ENCODE measurements at places on chromosomes 2 and 18.

DNA sequence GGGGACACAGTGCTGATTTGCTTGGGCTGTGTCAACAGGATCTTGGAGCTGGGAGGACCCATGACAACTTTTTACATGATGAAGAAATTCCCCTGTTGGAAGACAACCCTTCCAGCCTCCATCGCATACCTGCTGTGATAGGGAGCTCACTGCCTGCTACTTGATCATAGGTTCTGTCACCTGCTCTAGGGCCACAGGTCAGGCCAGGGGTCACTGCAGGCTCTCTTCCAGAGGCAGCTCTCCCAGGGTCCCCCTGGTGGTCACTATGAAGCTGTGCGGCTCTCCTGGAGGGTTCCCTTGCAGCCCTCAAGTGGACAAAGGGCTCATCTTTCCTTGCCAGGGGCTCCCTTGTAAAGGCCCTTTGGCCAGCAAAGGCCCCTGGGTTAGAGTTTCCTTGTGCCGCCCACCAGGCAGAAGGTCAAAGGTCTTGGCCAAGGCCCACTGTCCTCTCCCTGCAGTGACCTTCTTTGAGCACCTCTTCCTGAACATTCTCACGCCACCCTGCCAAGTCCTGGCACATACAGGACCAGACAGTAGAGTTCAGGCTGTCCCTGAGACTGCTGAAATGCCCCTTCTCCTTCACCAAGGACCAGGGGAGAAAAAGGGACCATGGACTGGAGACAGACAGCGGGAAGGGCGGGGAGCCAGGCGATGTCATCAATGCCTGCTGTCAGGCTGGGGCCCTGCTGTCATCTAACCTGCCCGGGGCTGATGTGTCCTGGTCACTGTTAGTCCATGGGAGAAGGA lies 345.1 kb downstream of the DYSF start:
- H3K36me3 ChIP-seq: no peaks in the 10 kb centered on the region
- no peak overlapping the region for H3K4me3 ChIP-seq
- no peak overlapping the region for H3K27ac ChIP-seq
- no peaks in the 10 kb centered on the region for H3K4me1 ChIP-seq
- no peaks in the 10 kb centered on the region for H3K27me3 ChIP-seq

- no peak overlapping the region for H3K4me3 ChIP-seq
- DNase-seq: no peak
- H3K27ac ChIP-seq: no peak overlapping the region
Measured at GRCh38 chr18:36561046-36561445, 263.5 kb downstream of the FHOD3 start.

DNA sequence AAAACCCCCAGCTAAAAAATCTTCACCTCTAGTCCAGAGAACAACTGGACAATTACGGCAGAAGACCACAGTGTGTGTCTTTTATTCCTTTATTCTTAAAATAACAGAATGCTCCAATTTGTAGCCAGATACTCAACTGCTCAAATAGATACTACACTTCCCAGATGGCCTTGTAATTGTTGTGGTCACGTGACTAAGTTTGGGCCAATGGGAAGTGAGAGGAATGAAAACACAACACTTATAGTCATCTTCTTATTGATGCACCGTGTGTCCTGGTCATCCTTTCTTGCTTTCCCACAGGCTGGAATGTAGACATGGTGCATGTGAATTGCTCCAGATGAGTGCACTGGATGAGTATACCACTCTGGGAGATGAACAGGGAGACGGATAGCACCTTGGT lies 145.1 kb downstream of the CDC42EP3 start:
- H3K36me3 ChIP-seq: no peaks in the 10 kb centered on the region
- H3K27ac ChIP-seq: no peak overlapping the region
- H3K4me1 ChIP-seq: peaks cover 5% of the 10 kb centered on the region
- no peaks in the 10 kb centered on the region for H3K27me3 ChIP-seq
- DNase-seq: no peak

DNA sequence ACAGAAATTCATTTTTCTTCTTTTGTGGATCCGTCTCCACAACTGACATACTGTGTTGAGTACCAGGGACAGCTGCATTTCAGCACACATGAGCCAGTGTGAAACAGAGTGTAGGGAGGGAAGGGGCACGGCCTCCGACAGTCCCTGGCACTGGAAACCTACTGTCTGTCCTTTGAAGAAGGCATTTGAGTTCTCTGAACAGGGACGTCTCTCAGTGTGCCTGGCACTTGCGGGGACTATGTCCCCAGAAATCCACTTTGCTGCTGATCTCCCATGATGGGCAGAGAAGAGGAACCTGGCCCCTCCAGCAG lies 48.1 kb downstream of the PLB1 start:
- no peaks in the 10 kb centered on the region for H3K27me3 ChIP-seq
- no peak for DNase-seq
- no peaks in the 10 kb centered on the region for H3K36me3 ChIP-seq
- H3K27ac ChIP-seq: peak overlapping the region; percentile 45
- H3K4me3 ChIP-seq: no peak overlapping the region

DNA sequence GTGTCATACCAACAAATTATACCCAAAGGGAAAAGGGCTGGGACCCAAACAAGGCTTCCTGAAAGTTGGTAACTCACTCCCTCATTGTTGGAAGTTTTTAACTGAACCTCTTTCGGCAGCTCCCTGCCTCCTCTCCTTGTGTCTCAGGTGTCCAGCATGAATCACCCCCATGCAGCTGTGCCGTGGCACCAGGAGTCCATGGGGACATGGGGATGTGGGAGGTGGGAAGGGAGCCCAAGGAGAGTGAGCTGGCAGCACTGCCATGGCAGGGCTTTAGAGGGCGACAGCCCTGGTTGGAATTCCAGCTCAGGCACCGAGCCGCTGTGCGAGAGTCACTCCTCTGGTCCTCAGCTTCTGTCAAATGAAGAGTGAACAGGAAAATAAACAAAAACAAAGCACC lies 12.5 kb upstream of the GYPC start:
- DNase-seq: peak; percentile 49
- no peak overlapping the region for H3K27ac ChIP-seq
- no peak overlapping the region for H3K4me3 ChIP-seq
- no peaks in the 10 kb centered on the region for H3K4me1 ChIP-seq
- no peaks in the 10 kb centered on the region for H3K36me3 ChIP-seq

DNA sequence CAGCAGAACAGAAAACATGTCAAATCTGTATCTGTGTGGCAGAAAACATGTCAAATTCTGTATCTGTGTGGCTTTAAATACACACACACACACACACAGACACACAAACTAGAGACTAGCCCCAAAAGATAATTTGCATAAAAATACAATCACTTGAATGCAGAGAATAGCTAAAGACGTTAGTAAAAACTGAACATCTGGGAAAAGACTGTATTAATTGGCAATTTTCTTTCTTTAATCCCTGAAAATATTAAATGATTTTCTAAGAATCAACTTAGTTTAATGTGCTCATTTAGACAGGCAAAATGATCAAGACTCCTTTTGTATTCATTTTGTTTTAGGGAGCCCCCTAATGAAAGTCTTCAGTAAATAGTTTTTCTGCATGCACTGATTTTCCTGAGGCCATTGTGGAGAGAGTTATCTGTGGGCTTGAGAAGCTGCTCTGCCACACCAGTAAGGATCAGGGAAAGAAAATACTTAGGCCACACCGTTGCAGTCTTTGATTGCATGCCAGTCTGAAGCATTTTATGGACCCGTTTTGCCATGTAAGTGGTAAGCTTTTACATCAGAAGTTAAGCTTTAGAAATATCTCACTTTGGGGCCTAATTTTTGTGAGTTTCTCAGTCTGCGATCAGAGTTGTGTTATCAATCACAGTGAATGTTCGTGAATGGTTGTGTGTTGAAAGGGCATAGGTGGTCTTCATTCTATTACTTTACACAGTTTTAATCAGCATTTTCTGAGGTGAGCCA lies 2.2 kb downstream of the SPATS2L start:
- no peaks in the 10 kb centered on the region for H3K36me3 ChIP-seq
- DNase-seq: no peak
- no peaks in the 10 kb centered on the region for H3K27me3 ChIP-seq
- no peaks in the 10 kb centered on the region for H3K4me1 ChIP-seq
- no peak overlapping the region for H3K27ac ChIP-seq
- H3K4me3 ChIP-seq: no peak overlapping the region

DNA sequence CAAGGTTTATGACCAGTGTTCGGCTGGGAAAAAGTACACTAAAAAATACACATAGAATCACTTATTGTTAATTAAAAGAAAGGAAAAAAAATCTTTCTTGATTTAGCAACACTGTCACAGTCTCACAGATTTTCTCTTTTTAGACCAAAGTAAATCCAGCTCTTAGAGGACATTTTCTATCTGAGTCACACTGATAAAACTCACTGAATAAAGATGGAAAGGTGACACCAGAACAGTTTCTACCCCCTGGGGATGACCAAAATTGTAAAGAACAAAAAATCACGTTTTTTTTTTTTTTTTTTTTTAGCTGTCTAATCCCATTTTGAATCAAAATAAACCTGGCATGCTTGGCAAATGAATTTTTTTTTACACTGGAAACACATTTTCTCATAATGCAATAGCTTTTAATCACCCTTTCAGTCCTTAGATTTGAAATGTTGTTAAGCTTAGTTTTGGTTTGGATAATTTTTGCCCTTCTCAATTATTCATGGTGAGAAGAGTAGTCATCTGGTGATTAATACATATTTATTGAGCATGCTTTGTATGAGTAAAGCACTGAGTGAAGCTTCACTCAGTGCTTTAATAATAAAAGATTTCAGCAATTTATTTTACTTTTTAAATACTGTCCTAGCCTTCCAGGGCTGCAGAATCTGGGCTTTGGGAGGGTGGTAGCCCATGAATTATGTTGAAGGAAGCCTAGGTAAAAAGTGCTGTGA lies 886.3 kb downstream of the SLC4A3 start:
- no peaks in the 10 kb centered on the region for H3K4me1 ChIP-seq
- no peak for DNase-seq
- no peak overlapping the region for H3K27ac ChIP-seq
- H3K4me3 ChIP-seq: no peak overlapping the region

DNA sequence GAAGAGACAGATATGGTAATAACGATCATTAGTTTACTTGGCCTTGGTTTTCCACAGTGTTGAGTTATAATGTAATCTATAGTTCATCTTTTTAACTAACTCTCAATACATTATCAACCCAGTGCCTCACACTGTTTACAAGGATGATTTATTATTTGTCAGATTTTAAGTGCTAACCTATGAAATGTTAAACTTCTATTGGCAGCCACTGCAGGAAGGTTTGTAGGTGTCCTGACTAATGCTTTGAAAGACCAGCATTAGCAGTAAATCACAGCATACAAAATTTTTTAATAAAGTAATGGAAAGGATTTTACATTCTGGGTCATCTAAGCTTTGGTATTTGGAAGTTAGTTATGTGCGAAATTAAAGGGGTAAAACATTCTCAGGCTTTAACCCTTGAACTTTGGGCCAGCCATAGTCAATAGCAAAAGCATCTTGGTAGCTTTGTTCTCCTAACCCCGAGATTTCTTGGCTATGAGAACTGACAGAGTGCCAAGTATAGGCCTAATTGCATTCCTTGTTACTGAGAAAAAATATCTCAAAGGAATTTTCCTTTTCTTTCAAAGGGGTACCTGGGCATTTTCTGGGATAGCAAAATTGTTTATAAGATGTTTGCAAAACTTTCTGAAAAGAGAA lies 30.6 kb downstream of the SPATS2L start:
- H3K27ac ChIP-seq: no peak overlapping the region
- H3K36me3 ChIP-seq: no peaks in the 10 kb centered on the region
- peaks cover 69% of the 10 kb centered on the region for H3K4me1 ChIP-seq
- no peak overlapping the region for H3K4me3 ChIP-seq
- no peaks in the 10 kb centered on the region for H3K27me3 ChIP-seq

- peaks cover 16% of the 10 kb centered on the region for H3K4me1 ChIP-seq
- peak; percentile 22 for DNase-seq
- no peaks in the 10 kb centered on the region for H3K27me3 ChIP-seq
- H3K27ac ChIP-seq: peak overlapping the region; percentile 50
Measured at GRCh38 chr2:24050041-24050979, 769 bp downstream of the FKBP1B start.

DNA sequence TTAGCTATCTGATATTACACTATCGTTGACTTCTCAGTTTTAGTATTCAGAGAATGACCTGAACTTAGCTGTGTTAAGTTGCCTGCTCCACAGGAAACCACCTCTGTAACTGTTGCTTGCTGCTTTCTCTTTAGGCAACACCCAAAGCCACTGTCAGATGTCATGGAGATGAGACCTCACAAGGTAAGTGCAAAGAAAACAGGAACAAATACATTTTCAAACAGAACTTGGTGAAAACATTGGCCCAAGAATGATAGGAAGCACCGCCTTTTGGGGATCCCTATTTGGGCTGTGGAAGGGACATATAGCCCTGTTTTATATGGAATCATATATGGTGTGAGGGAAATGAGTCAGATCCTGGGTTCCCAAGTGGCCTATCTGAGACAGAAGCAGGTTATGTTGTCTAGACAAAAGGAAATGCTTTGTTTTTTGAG lies 143.4 kb downstream of the UBE2E3 start:
- no peak overlapping the region for H3K4me3 ChIP-seq
- DNase-seq: no peak
- no peaks in the 10 kb centered on the region for H3K36me3 ChIP-seq
- H3K4me1 ChIP-seq: no peaks in the 10 kb centered on the region
- H3K27ac ChIP-seq: no peak overlapping the region

GRCh38 chr2:69012310-69013141 lies 453 bp upstream of the ANTXR1 start:
- no peak overlapping the region for H3K4me3 ChIP-seq
- H3K36me3 ChIP-seq: no peaks in the 10 kb centered on the region
- no peaks in the 10 kb centered on the region for H3K4me1 ChIP-seq
- peak; percentile 73 for DNase-seq
- no peak overlapping the region for H3K27ac ChIP-seq

DNA sequence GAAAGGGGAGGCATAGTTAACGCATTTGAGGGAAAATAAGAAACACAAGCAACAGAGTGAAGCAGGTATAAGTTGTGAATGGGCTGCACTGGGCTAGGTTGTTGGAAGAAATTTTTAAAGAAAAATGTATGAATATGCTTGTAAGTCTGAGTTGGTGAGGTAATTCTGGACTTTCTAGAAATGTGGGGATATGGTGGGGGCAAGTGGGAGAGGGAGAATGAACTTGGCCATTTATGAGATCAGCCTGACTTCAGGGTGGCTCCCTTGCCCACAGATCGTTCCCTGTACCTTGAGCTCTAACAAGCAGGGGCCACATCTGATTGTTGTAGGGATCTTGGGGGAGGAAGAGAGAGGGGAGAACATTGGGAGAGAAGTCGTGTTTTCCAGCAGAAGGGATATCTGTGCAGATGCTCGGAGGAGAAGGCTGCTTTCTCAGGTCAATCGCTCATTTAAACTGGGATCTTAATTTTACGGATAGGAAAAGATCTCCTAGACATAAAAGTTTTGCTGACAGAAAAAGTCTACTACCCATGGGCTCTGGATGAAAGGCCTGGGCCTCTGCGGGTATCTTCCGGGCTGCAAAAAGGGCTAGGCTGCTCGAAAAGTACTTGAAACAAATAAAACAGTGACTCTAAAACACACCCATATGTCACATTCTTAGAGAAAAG lies 42.5 kb upstream of the FZD5 start:
- no peaks in the 10 kb centered on the region for H3K36me3 ChIP-seq
- H3K4me1 ChIP-seq: no peaks in the 10 kb centered on the region
- H3K27ac ChIP-seq: no peak overlapping the region
- H3K27me3 ChIP-seq: no peaks in the 10 kb centered on the region

Data from adrenal gland (tissue), 19 donors.